ENCODE measurements at places on chromosomes 2 and 18.

DNA sequence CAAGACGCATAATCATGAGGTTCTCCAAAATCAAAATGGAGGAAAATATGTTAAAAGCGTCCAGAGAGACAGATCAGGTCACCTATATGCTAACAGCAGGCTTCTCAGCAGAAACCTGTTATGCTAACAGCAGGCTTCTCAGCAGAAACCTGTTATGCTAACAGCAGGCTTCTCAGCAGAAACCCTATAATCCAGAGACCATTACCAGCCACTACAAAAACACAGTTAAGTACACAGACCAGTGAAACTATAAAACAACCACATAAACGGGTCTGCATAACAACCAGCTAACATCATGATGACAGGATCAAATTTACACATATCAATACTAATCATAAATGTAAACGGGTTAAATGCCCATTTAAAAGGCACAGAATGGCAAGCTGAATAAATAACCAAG, 1548.4 kb upstream of the TMEFF2 start:
- no peak for DNase-seq

- no peak for DNase-seq
Observed at GRCh38 chr18:8097927-8098326, 511.3 kb upstream of the RAB12 start.

GRCh38 chr2:42980764-42981416, 188.5 kb upstream of the HAAO start:
- DNase-seq: no peak

DNA sequence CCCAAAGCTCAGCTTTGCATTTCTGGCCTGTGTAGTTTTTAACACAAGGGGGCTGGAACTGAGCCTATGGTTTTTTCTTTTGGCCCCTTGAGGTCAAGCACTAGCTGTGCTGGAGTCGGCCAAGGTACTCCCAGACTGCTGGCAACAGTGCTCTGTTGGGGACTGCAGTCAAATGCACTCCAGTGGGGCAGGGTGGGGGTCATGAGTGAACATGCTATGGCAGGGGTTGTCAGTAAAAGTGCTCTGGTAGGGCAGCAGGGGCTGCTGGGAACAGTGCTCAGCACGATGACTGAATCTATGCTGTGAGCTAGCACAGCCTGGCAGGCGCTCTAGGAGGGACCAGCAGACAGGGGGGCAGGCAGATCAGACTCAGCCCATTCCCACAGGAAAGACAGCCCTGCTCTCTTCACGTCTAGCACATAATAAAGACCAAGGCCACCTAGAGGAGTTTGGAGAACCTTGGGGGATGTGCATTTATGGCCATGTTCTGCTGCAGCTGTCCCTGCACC, 55.0 kb upstream of the CERS6 start:
- no peak for DNase-seq

GRCh38 chr2:46645681-46646162, 166.4 kb downstream of the TMEM247 start:
- DNase-seq: no peak

- no peak for DNase-seq
Observed at GRCh38 chr2:26269571-26270158, 24.9 kb downstream of the HADHB start.

GRCh38 chr18:36593001-36593400, 235.8 kb downstream of the TPGS2 start:
- no peak for DNase-seq

DNA sequence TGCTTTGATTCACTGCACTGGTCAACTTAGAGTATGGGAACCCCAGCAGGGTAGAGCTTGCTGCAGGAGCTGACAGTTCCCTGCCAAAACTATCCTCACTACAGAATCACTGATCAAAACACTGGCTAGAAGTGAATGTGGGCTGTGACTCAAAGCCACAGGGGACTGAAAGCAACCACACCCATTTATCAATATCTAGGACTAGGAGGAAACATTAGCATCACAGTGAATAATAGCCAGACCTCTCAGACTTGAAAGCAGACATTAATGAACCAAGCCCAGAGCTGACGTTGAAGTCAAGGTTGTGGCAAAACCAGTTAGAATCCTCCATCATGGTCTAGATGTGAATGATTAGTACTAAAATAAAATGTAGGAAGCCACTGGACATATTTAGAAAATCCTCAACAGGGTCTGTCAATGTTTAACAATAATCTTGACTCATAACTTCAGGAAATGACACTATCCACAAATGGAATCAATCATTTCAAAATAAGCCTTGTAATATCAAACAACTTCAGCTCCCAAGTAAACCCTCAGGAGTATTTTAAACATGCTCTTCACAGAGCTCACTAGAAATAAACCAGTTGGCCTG, 131.4 kb downstream of the CDH20 start:
- DNase-seq: no peak

DNA sequence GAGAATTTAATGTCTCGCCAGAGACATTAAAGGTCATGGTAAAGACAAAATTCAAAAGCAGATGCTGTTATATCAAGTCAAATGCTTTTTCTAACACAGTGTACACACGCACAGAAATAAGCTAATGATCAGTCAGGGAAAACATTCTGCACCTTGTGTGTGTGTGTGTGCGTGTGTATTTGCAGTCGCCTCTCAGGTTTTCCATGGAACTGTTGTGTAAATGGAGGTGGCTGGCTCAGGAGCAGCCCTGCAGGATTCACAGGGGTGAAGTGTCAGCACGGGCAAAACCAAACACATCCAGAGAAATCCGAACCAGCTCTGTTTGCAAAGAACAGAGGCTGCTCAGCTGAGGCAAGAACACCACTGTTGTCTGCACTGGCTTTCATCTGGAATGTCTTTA, 76.2 kb upstream of the YWHAQ start:
- DNase-seq: no peak

GRCh38 chr2:235506997-235507615, 13.3 kb downstream of the AGAP1 start:
- no peak for DNase-seq

DNA sequence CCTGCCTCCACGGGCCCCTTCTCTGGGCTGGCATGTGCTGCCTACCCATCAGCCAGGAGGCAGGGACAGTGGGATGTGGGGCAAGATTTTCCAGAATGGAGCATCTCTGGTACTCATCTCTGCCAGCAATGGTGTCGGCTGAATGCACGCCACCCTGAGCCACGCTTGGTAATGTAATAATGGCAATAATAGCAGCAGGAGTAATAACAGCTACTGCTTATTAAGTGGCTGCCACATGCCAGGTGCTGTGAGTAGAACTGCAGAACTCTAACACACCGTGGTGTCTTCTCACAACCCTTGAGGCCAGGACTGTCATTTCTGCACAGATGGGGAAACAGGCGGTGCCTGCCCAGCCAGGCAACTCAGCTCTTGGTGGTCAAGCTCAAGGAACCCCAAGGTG, 113.6 kb downstream of the CELF4 start:
- DNase-seq: no peak

GRCh38 chr2:188238386-188238785, 53.3 kb upstream of the GULP1 start:
- no peak for DNase-seq

GRCh38 chr18:59951591-59951990, 51.8 kb downstream of the PMAIP1 start:
- no peak for DNase-seq

GRCh38 chr2:202196727-202197126, 41.7 kb downstream of the SUMO1 start:
- DNase-seq: no peak

GRCh38 chr2:88081924-88082608, 14.4 kb downstream of the SMYD1 start:
- no peak for DNase-seq

DNA sequence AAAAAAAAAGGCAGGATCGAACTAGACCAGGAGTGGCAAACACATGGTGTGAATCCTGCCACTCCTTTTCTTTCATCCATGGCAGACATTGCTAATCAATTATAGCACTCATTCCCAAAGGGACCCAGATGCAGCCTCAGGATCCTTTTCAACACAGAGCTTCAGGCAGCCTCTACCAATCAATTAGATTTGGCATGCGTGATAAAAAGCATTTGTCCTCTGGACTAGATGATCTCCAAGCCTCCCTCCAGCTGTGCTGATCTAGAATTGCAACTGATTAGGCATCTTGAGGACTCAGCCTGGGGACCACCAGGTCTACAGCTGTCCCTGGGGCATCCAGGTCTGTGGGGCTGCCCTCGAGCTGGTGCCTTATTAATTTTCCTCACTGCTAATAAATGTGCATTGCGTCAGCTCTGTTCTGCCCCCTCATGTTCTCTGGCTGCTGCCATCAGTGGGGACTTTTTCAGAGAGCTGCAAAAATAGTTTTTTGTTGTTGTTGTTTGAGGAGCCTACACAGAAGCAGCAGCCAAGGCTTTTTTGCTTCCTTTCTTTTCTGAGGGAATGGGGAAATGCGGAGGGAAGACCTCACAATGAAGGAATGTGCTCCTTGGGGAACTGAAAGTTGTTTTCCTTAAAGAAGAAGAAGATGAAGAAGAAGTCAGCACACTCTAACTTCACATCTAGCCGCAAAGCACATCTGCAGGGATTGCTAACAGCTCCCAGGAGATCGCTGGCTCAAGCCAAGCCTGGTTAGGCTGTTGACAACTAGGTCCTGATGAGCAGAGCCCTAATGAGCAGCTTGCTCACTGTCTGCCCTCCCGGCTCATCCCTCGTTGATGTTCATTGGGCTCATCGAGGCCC, 8.8 kb upstream of the ATOH8 start:
- no peak for DNase-seq

- DNase-seq: peak; percentile 8
Observed at GRCh38 chr2:168490015-168490874, 34.2 kb downstream of the CERS6 start.

- DNase-seq: no peak
Observed at GRCh38 chr2:19219060-19219459, 139.4 kb downstream of the OSR1 start.

- DNase-seq: no peak
Observed at GRCh38 chr18:23354625-23355024, 98.5 kb upstream of the RIOK3 start.

- no peak for DNase-seq
Observed at GRCh38 chr2:27870724-27871123, 19.5 kb downstream of the RBKS start.

- no peak for DNase-seq
Observed at GRCh38 chr2:25090801-25091200, 48.9 kb downstream of the EFR3B start.

DNA sequence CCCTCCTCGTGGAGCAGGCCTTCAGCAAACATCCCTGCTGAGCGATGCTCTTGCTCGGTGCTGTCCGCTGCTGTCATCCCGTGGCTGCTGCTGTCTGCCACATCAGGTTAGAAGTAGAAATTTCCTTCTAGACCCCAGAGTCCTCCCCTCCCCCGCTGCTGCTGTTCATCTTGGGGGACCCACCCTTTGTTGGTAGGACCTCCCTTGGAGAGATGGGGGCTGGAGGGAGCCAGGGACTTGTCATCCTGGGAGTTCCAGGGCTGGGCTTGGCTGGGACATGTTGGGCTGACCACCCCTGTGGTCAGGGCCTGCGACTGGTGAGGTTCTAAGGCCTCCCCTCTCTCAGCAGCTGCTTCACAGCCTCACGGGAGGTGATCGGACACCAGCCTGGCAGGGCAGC, 122.4 kb downstream of the PRKCE start:
- no peak for DNase-seq

DNA sequence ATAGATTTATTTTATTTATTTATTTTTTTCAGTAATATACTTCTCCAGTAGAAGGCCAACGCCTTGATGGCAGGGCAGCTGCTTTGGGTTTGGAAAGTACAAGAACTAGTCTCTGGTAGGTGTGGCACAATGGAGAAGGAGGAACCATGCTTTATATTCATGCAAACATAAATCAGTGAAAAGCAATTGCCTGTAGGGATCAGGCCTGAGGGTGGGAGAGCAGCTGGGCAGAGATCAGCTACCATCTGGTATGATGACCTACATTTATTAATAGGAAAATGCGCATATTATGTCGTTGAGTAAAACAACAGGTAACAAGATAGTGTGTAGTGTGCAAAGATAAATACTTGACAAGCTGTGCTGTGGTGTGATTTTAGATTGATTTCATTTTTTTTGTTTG, 120.4 kb upstream of the TLK1 start:
- DNase-seq: no peak

- DNase-seq: no peak
Observed at GRCh38 chr18:33928231-33928630, 296.5 kb downstream of the NOL4 start.

GRCh38 chr2:65708086-65708485, 275.7 kb upstream of the SPRED2 start:
- DNase-seq: no peak

DNA sequence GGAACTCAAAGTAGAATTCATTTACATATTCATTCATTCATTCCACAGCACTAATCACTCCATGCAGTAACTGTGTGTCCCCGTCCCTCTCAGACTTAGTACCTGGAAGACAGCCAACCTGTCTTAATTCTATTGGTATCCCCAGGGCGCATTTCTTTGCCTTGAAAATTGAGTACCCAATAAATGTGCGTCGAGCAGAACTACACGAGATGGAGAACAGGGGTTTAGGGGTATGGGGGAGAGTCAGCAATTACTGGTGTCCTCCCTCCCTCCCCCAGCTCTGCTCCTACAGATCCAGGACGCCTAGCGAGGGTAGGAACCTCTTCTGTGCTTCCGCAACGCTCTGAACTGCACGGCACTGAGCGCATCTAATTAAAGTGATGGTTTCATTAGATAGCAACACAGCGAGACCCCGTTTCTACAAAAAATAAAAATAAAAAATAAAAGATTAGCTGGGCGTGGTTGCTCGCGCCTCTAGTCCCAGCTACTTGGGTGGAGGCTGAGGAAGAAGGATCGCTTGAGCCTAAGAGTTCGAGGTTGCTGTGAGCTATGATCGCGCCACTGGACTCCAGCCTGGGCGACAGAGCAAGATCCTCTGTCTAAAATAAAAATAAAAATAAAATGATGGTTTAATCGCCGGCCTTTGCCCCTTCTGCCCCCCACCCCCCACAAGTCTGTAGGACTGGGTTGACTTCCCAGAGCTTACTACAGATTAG, 614 bp upstream of the FKBP1B start:
- no peak for DNase-seq

DNA sequence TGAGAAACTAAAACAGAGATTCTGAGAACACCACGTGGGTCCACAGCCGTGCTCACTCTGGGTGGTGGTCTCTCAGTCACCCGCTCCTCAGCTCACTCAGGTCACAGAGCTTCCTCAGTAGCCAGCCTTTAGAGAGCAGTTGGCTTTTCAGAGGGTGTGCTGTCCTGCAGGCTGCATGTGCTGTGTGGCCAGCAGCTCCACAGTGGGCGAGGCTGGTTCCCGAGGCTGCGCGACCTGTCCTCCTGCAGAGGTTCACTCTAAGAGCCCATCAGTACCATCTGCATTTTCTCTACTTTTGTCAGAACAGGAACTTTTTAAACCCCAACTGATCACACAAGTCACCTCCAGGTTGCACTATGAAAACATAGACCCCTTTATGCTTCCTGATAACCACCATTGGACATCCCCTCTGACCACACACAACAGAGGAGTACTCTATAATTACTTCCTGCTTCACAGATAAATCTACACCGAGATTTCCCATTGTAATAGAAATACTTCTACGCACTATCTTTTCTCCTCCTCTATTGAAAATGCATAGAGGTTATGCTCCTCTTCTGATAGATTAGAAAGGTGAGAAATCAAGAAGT, 93.1 kb downstream of the GYPC start:
- no peak for DNase-seq

Data from activated CD4-positive, alpha-beta T cell treated with anti-CD3 and anti-CD28 coated beads, Interleukin-2, amount 50 U/mL, for 4 hours (primary cell).